ENCODE measurements at places on chromosomes 12 and 14. TPM values are rescaled to one million over a fixed set of nuclear protein-coding genes. Genes with fewer than 3 reads are reported as not detected.

DNA sequence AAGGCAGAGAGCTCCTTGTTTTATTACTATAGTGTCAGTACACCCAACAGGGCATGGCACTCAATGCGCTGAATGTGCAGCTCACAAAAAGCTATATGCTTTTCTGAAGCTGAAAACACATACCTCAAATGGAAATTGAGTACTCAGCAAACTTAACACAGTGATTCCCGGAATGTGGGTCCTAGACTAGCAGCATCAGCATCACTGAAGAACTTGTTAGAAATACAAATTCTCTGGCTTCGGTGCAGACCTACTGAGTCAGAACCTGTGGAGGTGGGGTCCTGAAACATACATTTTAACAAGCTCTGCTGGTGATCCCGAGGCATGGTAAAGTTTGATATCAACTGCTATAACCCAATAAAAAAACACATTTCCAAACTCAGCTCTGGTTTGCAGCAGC lies 14.9 kb downstream of the RERG start:
- no peak for DNase-seq

DNA sequence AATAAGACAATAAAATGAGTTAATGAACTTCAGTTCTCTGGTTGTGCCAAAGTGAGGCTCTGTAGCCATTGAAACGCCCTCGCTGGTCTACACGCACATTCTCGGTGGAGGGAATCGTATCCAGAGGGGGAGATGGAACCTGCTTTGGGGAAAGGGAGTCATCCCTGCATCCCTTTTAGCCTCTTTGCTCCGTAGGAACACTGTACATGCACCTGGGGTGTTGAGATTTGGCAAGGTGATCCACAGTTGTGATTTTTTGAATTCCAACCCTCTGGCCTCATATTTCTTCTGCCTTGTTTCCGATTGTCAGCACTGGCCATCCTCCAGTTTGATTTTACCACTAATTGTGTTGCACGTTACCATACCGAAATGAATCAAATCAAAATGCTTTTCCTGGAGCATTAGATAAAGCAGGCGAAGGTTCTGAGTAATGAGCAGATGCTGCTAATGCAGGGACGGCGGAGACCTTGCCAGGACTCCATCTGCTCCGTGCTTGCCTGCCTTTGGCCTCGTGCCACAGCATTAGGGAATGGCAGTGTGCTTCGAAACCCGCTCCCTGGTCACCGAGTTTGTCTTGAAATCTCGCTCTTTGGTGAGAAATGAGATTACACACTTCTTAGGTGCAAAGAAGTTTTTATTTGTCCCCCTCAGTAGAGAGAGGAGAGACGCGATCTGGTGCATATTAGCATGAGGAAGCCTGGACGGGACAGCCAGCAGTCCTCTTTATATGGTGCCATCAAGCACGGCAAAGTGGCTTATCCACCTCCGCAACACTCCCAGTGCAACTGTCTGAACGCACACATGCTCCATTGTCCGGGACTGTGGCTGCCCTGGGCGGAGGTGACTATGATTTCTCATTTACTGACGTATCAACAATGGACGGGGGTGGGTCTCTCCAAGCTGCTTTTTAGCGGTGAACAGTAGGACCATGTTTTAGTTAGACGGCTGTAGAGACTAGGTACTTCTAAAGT lies 59.1 kb downstream of the FBXW8 start:
- DNase-seq: no peak

DAO gene
- total RNA-seq: not detected

GRCh38 chr14:70788898-70789297 lies 20.4 kb downstream of the MAP3K9 start:
- no peak for DNase-seq

FOXG1 gene
- not detected for total RNA-seq

IFI27L2 gene
- 29.1 TPM for total RNA-seq

GRCh38 chr12:61687407-61687806 lies 572.8 kb upstream of the USP15 start:
- no peak for DNase-seq

TAS2R9 gene
- total RNA-seq: not detected

TPPP2 gene
- 0.62 TPM for total RNA-seq

GRCh38 chr12:112705037-112705632 lies 86.4 kb upstream of the RPH3A start:
- DNase-seq: no peak

- no peak for DNase-seq
Measured at GRCh38 chr14:86662334-86662733, 1132.4 kb downstream of the FLRT2 start.

DNA sequence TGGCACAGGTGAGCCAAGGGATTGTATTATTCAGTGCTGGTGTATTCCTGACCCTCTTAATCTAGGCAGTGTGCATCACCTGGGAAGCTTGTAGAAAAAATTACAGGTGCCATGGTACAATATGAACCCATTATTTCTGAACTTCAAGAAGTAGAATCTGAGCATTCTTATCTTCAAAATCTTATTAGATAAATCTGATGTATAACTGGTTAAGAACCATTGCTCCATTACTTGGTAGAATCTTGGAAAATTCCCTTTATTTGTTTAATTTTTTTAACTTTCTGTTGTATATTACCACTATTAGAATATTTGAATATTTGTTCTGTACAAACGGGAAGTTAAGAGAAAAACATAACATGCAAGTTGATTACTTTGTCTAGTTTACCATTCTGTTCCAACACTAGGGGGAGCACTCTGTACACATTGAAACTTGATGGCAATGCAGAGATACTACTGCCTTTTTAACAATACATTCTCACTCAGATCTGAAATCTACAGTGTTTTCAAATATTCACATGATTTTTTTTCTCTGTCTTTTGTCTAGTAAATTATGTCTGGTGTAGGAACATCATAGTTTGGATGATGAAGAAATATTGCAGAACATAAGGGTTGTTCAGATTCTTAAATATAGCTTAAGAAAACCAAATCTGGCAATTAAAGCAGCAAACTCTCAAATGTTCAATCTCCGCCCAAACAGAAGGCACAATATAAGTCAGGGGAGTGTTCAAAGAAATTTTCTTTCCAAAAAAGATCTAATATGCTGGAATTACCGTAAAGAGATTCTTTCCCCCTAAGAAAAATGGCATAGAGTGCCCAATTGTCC lies 196.6 kb downstream of the PCNX1 start:
- DNase-seq: no peak

- no peak for DNase-seq
Measured at GRCh38 chr14:22597265-22597664, 835 bp upstream of the ABHD4 start.

- DNase-seq: no peak
Measured at GRCh38 chr12:74906224-74906623, 303.4 kb downstream of the KCNC2 start.

- no peak for DNase-seq
Measured at GRCh38 chr14:87199381-87199780, 793.6 kb downstream of the GALC start.

GRCh38 chr14:68841016-68841809 lies 48.3 kb upstream of the ZFP36L1 start:
- DNase-seq: peak; percentile 9

GRCh38 chr12:27426743-27427487 lies 19.6 kb upstream of the SMCO2 start:
- DNase-seq: no peak

GRCh38 chr12:76998908-76999556 lies 66.3 kb downstream of the E2F7 start:
- DNase-seq: no peak

- no peak for DNase-seq
Measured at GRCh38 chr12:124709722-124710687, 142.6 kb upstream of the NCOR2 start.

DNA sequence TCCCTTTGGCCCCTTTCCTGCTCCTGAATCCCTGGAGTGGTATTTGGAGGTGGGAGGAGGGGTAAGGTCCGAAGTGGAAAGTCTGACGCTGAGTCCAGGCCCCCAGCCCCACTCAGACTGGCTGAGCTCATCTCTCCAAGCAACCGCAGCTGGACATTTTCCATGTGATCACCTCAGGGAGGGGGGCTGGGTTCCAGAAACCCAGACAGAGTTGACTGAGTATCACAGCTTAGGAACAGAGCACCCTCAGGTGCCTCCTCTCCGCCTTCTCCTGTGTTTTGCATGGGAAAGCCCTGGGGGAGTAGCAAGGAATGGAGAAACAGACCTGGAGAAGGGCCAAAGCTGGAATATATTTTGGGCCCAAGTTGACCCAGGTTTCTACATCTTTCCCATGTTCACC lies 8.0 kb upstream of the ITGA5 start:
- no peak for DNase-seq

PIK3C2G gene
- total RNA-seq: 1.4 TPM

DNA sequence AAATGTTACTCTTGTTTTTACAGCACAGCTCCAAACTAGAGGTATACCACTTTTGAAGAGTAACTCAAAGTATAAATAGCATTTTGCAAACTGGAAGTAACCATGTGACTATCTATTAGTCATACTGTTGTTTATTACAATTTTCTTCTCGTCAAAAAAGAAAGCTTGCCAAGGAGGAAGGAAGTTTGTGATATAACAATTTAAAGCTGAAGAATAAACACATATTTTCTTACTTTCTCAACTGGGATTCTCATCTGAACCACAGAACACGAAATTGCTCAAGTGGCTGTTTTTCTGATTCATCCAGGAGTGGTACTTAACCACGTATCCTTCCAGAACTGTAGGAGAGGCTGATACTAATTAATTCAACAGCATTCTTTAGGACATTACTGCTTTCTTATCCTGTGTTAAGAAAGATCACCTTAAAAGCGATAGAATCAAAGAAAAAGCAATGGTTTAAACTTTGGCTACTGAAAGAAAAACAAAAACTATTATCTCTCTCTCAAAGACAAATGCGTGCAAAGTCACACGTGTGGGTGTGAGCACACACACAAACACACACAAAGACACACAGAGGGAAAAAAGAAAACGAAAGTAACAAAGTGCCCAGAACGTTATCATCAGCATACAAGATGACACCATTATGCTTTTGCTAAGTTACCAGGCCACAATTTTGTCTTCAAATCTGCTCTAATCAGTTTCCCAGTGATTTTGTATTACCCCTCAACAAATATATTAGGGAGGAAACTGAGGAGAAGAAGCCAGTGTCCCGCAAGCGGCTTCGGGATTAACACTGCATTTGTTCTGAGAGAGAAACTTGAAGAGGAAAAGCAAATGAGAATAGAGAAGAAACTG lies at the start of gene CLEC2B:
Gene CLEC2B, minus strand, starts transcription at position 48 of the 855 bp plus-strand sequence.
- DNase-seq: no peak

DNA sequence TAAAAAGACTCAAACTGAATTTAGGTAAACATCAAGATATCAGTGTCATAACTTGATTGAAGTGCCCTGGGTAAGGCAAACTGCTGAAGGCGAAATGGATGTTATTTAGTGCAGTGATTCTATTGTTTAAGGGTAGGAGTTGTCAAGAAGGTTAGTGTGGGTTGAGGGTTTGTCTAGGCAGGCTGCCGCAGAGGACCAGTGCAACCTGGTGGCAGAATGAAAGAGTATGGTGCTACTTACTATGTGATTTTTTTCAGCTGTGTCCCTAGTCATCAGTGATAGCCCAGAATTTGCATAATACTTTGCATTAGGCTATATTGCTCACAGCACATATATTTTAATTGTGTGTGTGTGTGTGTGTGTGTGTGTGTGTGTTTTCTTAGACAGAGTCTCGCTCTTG lies 1127.0 kb downstream of the GALC start:
- no peak for DNase-seq

DNA sequence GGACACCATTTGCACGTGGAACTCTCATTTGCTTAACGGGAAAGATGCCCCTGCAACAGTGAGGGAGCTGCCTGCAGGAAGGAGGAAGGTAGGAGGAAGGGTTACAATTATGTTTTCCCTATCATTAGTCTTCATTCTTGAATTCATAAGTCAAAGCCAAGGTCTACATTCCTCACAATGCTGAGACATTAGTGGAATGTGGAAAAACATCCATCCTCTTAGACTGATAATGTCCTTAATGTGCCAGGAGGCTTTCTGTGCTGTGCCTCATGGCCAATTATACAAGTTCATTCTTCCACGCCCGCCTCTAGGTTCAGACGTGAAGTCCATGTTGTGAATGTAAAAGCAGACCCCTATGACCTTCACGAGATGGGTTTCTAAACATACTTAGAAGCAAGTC lies 1212.4 kb upstream of the TMEM132C start:
- DNase-seq: no peak

GRCh38 chr14:35705636-35706035 lies 103.5 kb downstream of the RALGAPA1 start:
- no peak for DNase-seq

- DNase-seq: no peak
Measured at GRCh38 chr12:122363782-122364181, 58.7 kb downstream of the CLIP1 start.

- no peak for DNase-seq
Measured at GRCh38 chr14:52354242-52354641, 40.1 kb downstream of the PTGER2 start.

- DNase-seq: no peak
Measured at GRCh38 chr12:24244231-24244630, 294.8 kb upstream of the SOX5 start.

GRCh38 chr12:42979746-42980145 lies 390.2 kb upstream of the PRICKLE1 start:
- DNase-seq: no peak

GRCh38 chr14:60775296-60775695 lies 40.7 kb downstream of the MNAT1 start:
- no peak for DNase-seq

DNA sequence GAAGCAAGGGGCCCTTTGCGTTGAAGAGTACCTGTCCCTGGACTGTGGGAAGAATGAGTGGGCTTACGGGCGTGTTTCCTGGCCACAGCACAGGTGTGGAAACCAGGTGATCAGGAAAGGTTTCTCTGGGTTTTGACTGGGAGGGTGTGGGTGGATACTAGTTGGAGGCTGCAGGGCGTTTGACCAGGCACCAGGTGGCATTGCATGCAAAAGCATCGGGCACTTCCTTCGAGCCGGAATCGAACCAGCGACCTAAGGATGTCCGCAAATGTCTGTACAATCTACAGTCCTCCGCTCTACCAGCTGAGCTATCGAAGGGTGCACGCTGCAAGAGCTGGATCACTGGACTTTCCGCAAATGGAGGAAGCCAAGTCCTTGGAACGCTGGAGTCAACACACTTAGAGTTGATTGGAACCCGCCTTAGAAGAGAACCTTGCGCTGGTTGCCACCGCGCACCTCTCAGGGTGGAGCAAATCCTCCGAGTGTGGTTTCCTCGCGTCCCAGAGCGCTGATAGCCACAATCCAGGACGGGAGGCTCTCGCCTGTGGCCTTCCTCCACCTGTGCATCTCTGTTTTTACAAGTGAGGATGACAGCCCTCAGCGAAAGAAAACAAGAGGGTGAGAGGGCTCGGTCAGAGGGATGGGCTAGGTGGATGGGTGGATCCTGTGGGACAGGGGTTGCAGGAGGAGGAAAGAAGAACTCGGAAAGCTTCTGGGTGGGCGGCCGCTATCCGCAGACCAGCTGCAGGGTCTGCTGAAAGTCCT lies 21.2 kb upstream of the RNASE4 start:
- DNase-seq: peak; percentile 78

GRCh38 chr14:104706733-104707607 lies 17.1 kb upstream of the ADSS1 start:
- DNase-seq: no peak
